ENCODE measurements at places on chromosomes 5 and 9.

- no peak for DNase-seq
Measured at GRCh38 chr5:24142341-24142740, 502.4 kb downstream of the CDH10 start.

- DNase-seq = no peak
Measured at GRCh38 chr5:4976902-4977301, 163.2 kb upstream of the ADAMTS16 start.

- DNase-seq = no peak
Measured at GRCh38 chr5:38420691-38421390, 135.6 kb downstream of the LIFR start.

- DNase-seq = no peak
Measured at GRCh38 chr5:11040345-11040744, 279.3 kb upstream of the DAP start.

- DNase-seq = no peak
Measured at GRCh38 chr5:83179966-83180365, 102.6 kb downstream of the XRCC4 start.

DNA sequence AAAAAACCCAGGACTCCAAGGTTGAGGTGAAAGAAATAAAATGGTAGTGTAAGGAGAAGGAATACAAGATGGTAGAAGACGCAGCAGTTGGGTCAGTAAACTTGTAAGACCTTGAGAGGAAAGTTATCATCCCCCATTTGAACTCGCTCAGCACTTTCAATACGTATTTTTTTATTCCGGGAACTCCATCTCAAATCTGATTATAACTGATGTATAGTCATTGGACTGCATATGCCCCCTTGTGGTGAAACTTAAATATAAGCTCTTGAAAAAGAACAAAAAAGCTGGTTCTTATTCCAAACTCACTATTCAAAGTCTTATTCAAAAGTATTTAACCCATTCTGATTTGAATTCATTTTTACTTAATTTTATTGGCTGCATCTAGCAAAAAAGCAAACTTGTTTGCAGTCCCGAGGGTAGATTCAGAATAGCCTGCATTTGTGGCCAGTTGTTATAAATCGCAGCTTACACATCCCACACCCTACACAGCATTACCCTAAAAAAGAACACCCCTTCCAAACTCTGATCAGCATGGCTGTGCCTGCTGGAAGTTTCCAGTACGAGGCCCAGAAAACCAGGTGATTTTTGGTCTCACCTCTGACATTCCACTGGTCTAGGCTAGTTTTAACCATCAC is 118.0 kb downstream of the ESM1 start:
- DNase-seq = no peak

DNA sequence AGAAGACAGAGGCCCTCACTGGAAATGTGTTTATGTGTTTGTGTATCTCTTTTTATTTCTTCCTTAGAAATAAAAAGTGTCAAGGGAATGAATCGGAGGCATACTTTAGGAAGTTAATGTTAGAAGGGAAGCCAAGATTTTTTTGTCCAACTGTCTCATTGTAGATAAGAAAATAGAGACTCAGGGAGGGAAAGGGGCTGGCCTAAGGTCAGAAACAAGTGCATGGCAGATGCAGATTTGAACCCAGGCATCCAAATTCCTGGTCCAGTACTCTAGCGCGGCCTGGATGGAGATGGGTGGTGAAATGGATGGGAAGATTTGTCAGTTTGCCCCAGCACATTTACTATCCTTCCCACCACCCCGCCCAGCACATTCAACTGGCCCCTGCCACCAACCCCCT is 19.8 kb upstream of the TNIP1 start:
- DNase-seq = no peak

GRCh38 chr9:134384811-134385479 is 58.7 kb downstream of the RXRA start:
- DNase-seq = no peak

- DNase-seq = no peak
Measured at GRCh38 chr5:39896706-39897105, 471.9 kb upstream of the DAB2 start.

- DNase-seq = no peak
Measured at GRCh38 chr5:67495072-67495471, 298.5 kb upstream of the CD180 start.

GRCh38 chr5:143350751-143351602 is 52.5 kb downstream of the NR3C1 start:
- DNase-seq = no peak

GRCh38 chr5:135539430-135540005 is 3.8 kb upstream of the NEUROG1 start:
- no peak for DNase-seq

DNA sequence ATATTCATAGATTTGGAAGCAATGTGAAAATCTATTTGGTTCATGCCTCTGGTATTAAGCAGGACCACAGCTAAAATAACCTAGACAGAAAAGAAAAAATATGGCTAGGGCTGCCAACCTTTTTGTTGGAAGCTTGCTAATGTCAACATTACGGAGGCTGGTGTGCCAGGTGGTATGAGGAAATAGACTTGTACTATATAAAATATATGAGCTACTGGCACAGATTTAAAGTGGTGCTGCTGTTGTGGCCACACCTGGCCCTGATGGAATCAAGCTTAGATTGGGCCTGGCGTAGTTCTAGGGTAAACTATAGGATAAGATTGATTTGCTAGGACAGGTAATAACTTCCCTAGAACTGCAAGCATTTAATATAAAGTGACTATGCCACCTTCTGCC is 10.6 kb upstream of the PARP8 start:
- DNase-seq = no peak

Data from NCI-H1048 (cell line).